ENCODE measurements at places on chromosomes 16 and 17. TPM values are rescaled to one million over a fixed set of nuclear protein-coding genes. Genes with fewer than 3 reads are reported as not detected.

The TMEM92 gene
- total RNA-seq: not detected

DNA sequence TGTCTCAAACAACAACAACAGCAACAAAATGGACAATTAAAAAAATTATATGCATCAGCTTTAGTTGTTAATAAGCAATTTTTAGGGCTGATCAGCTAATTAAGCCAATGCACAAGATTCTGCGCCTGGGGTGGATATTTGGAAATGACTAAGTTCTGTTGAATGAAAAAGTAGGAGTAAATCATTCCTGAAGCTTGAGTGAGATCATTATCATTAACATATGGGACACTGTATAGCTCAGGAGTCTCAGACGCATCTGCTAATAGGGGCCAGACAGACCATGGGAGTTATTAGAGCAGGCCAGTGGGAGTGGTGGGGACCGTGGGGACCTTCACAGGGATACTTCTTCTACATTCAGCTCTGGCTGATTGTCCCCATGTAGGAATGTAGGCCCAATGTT is 22.8 kb downstream of the IRX5 start:
- DNase-seq: no peak

The KCNJ18 gene
- not detected for total RNA-seq

DNA sequence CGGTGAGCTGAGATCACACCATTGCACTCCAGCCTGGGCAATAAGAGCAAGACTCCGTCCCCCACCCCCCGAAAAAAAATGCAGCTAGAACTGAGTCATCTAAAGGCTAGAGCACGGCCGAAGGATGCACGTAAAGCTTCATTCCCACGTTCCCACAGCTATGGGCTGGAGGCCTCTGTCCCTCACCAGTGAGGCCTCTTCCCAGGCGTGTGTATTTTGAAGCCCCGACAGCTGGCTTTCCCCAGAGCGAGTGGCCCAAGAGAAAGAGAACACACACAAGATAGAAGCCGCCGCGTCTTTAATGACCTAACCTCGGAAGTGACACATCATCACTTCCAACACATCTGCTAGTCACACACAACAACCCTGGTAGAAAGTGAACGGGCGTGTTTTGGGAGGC is 6.6 kb upstream of the KCTD5 start:
- DNase-seq: no peak

DNA sequence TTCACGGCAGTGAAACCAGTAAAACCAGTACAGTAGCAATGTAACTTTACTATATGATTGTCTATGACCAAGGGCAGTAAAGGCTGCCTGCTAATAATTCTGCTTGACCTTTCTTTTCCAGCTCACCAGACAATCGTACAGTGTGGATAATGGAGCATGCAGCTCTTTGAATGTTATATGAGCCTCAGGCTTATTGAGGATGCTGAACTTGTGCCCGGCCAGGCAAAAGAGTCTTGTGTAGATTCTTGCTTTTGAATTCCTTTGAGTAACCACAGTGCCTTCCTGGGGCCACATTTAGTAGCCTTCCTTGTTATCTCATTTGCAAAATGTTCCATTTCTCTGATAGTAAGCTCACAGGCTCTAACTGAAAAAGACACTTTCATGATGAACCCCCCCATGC is 131.8 kb downstream of the CDH11 start:
- DNase-seq: no peak

- DNase-seq: peak; percentile 72
Measured at GRCh38 chr16:66894948-66895688, 14.8 kb downstream of the PDP2 start.

The VAT1L gene
- total RNA-seq: 0.33 TPM

DNA sequence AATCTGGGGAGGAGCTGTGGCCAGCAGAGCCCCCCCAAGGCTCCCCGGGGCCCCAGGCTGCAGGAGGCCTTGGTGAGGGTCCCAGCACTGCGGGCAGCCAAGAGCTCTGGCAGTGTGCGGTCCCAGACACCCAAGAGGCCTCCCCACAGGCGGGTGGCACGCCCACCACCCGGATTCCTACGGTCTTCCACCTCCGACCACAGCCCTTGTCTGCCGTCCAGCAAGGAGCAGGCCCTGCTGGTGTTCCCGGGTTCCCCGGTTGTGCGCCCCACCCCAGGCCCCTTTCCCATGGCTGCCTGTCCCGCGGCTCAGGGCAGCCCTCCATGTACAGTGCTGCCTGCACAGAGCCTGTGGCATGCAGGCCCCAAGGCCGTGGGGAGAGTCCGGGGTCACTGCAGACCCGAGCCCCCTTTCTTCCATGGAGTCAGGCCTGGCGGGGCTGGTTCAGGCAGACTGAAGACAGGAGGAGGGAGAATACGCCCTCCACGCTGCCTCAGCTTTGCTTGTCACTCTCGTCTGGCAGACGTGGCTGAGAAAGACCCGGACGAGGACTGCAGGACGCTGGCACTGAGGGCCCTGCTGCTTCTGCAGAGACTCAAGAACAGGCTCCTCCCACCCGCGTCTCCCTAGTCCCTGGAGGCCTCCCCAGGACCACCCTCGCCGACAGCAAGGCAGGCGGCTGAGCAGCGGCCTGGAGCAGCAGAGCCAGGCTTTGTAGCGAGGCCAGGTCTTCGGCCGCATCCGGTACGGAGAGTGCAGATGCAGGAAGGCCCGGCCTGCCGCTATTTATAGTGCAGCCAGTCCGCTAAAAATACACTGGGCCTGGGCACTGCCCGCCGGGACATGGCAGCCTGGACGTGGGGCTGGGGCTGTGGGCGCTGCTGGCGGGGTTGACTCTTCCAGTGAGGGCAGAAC is 16.4 kb downstream of the TELO2 start:
- no peak for DNase-seq

DNA sequence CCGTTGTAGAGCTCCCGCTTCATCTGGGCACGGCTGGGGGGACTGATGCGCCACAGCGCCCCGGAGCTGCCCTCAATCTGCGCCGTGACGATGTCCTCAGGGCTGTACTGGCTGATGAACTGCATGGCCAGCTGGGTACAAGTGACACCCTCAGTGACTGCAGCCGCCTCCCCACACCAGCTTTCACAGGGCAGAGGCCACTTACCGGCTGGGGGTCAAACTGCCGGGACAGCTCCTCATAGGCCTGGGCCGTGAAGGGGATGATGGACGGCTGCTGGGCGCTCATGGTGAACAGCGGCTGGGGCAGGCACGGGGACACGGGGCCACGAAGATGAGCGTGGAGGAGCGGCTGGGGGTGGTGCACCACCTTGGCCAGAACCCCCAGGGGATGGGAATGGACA is 10.3 kb downstream of the CTU2 start:
- no peak for DNase-seq

DNA sequence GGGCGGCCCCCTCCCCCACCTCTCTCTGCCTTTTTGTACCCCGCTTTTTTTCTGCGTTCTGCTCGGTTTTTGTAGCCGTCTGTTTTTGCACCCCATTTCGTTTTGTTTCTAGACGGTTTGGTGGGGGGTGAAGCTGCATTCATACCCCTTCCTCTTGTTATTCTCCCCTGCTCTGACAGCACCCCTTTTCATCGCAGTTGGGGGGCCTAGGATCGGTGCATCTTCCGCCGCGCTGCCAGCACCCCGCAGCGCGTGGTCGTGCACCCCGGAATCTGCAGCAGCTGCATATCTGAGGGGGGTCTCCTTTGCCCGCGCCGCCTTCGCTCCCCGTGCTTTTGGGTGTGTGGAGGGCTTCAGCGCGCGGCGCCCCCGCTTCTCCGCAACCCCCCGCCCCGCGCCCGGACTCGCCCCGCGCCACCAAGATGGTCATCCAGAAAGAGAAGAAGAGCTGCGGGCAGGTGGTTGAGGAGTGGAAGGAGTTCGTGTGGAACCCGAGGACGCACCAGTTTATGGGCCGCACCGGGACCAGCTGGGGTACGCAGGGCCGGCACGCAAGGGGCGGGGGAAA is 455 bp downstream of the ATP1B2 start:
- no peak for DNase-seq

DNA sequence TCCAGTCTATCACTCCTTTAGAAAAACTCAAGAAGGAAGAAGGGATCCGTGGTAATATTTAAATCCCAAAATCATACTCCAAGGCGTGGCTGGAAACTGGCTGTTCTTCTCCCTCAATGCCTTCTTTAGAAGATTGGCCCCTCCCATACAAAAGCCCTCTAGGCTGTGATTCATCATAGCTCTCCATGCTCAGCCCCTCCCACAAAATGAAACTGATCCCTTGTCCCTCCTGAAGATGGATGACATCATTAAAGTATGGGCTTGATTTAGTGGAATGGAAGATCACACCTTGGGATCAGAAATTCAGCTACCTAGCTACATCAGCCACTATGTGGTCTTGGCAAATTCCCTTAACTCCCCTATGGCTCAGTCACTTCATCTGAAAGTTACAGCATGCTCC is 4.1 kb downstream of the GRIN2A start:
- no peak for DNase-seq

DNA sequence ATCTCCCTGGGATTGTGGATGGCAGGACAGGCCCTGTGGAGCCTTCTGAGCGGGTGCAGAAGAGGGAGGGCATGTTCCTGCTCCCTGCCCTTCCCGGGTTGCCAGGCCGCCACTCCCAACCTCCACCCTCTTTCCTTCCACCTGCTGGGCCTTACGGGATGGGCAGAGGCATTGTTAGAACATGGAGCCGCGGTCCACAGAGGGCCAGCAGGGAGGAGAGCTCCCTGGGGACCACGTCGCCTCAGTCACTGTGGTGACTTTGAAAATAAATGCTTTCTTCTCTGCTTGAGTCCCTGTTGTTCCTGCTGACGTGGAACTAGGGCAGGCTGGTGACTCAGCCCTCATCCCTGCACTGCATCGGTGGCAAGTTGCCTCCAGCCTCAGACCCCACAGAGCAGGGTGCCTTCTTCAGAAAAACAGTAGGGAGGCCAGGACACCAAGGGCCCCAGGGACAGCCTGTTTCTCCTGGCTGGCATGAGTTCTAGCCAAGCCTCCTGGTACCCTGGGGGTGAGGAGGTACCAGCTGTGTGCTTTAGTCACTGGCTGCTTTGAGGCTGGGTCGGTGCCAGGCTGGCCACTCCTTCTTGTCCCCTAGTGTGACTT is 224.9 kb downstream of the SEC14L1 start:
- peak; percentile 68 for DNase-seq

DNA sequence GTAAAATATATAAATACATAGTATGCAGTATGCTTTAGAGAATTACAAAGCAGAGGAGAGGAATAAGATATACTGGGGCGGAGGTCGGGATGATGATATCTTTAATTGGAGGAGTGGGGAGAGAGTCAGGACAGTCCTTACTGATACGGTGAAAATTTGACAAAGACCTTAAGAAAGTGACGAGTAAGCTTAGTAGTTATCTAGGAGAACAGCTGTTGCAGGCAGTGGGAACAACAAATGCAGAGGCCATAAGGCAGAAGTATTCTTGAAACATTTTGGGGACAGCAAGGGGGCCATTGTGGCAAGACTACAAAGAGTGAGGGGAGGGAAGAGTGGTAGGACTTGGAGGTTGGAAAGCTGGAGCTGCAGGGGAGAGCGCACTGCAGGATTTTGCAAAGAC is 22.3 kb upstream of the CDC6 start:
- no peak for DNase-seq

The KCNH6 gene
- 0.78 TPM for total RNA-seq

The ZPBP2 gene
- total RNA-seq: not detected

GRCh38 chr16:71367241-71367976 is 8.9 kb downstream of the CALB2 start:
- DNase-seq: peak; percentile 33

DNA sequence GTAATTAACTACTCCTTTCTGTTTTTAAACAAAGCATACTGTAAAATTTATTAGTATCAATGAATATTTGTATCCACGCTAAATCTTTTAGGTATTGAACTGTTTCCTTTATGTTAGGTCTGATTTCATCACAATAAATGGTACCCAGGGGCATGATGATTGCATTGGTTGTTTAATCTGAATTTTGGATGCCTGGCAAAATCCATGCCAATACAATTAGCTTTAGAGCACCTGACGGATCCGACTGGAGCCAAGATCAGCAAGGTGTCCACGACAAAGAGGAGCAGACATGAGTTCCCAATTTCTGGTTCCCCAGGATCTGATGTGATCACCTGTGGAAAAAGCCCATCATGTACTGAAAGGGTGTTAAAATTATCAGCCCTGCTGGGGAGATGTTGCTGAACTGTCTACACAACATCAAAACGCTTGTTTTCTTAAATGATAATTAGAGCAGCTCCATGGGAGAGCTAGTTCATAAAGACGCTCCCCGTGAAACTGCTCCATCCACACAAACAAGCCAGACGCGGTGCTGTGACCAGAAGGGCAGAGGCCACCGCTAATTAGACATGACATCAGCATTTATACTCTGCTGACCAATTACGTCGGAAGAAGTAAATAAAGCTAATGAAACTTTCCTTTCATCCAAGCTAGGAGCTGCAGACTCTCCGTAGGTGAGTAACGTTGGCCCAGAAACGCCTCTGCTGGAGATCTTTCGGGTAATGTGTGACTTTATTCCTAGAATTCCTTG is 151.7 kb downstream of the CPPED1 start:
- DNase-seq: no peak

The SUMO2 gene
- total RNA-seq: 25.1 TPM

DNA sequence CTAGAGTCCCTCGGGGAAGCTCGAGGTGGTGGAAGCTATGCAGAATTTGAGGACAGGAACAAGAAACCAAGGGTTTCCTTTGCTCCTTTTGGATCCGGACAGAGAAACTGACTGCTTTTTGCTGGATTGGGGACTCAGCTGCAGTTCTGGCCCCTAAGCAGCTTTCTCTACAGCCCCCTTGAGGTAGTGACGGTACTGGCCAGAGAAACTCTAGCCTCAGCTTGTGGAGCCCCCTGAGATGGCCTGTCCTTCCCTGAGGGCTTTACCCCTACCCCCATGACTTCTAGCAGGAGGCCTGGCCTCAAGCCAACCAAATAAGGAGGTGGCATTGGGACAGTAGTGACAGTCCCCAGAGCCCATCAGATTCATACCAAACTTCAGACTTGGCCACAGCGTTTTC is 118.1 kb downstream of the IRX5 start:
- DNase-seq: no peak

The SOX8 gene
- 2.6 TPM for total RNA-seq

DNA sequence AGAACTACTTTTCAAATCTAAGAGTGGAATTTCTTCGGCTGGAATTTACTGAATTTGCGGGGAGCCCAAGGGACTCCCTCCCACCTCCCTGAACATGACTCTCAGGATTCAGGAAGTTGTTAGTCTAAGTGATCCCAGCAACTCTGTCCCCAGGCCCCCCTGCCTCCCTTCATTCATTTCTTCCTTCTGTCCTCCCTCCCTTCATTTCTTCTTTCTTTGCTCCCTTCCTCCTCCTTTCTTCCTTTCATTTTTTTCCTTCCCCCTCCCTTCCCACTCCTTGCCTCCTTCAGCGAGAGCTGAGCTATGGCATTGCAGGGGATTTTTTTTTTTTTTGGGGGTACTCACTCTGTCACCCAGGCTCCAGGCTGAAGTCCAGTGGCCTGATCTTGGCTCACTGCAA is 10.9 kb upstream of the JUP start:
- no peak for DNase-seq

The SLC38A8 gene
- total RNA-seq: not detected

DNA sequence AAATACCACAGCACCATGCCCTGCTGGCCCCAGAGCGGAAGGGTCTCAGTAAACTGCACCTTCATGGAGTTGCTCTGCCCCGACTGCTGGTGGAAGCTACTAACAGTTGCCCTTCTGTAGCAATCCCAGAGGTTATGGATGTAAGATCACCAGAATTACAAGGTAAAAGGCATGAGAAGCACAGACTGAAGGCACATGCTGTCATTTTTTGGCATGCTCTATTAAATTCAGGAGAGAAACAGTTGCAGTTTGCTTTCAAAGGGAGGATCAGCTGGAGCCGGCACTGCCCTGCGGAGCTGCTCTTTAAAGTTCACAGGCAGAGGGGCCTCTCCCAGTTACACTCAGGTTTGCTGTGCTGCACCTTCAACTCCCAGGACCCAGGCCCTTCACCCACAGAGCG is 19.2 kb downstream of the NPRL3 start:
- DNase-seq: no peak

The TEPSIN gene
- 102 TPM for total RNA-seq

All from body of pancreas (tissue), 4 donors.